ENCODE measurements at places on chromosomes 5 and 9.
A peak's percentile ranks its signal among the peaks of the same experiment; 100 is the strongest.

GRCh38 chr5:39016587-39017275 is 57.5 kb downstream of the RICTOR start:
- no peak for DNase-seq

GRCh38 chr9:112063151-112063550 is 111.9 kb downstream of the SUSD1 start:
- no peak for DNase-seq

DNA sequence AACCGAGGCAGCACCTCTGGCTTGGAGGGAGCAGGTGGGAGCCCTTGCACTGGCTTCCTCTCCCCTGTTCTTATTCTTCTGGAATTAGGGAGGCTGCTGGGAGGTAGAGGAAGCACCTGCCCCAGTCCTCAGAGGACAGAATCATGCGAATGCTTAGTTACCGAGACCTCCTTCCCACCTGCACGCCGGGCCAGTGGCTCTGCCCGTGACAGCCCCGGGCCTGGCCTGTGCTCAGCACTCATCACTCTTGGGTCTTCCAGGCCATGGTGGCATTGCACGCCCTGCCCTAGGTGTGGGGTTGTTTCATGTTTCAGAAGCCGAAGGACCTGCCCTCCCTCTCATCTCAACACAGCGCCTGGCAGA is 45.3 kb upstream of the NKD2 start:
- DNase-seq = peak; percentile 10

- DNase-seq = no peak
These were observed 10.4 kb downstream of the FPGS start for GRCh38 chr9:127812936-127813675.

- peak; percentile 84 for DNase-seq
These were observed 11.4 kb upstream of the DAB2IP start for GRCh38 chr9:121640076-121640475.

- no peak for DNase-seq
These were observed 227.8 kb upstream of the CDH9 start for GRCh38 chr5:27266184-27266583.

GRCh38 chr9:38263532-38263931 is 129.0 kb upstream of the ALDH1B1 start:
- no peak for DNase-seq

- no peak for DNase-seq
These were observed 394.2 kb downstream of the RASEF start for GRCh38 chr9:82668689-82669199.

DNA sequence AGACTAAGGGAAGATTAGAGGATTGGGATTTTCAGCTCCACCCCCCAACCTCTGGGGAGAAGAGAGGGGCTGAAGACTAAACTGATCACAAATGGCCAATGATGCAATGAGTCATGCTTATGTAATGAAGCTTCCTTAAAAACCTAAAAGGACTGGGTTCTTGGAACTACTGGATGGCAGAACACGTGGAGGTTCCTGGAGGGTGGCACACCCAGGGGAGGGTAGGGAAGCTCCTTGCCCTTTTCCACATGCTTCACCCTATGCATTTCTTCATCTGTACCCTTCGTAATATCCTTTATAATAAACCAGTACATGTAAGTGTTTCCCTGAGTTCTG is 48.6 kb downstream of the ARHGEF28 start:
- DNase-seq = no peak

- DNase-seq = no peak
These were observed 41.1 kb upstream of the DAP start for GRCh38 chr5:10801931-10802666.

DNA sequence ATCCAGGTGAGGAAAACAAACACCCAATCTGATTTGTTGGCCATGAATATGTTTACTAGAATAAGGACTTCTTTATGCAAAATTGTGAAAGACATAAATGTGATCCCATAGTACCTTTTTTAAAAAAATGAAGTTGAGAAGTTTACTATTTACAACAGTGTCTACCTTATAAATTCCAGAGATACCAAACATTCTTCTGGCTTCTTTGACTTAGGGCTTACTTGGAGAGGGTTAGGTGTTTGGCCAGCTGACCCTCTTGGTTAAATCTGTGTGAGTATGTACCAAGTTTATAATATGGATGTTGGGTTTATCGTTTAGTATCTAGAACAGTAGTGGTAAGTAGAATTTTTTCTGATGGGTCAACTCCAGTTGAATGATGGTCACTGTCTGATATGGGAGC is 212.3 kb downstream of the DOCK8 start:
- DNase-seq = no peak

DNA sequence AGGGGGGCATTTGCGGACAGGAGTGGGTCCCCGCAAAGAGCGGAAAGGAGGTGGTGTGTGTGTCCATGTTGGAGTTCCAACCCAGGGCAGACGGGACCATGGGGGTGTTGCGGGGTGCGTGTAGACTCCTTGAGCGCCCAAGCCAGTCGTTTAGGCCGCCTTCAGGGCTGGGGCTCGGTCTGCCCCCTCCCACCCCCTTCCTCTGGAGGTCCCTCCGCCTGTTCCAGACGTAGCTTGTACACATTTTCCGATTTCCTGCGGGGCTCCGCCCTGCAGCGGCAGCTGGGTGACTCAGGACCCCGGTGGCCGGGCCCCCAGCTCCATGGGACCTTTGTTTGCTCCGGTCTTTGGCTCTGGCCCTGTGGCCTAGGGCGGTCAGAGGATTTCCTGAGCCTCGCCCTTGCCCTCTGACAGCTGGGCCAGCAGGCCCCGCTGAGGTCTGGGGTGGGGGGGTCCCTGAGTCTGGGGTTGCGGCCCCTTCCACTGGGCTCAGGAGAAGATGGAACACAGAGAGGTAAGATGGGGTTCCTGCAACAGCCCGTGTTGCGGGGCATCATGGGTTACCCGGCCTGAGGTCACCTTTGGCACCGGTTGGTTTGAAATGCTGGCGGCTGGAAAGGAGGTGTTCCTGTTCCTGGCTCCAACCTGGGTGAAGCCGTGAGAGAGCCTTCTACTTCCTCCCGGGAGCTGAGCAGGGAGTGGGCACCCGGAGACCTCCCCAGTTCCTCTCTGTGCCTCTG is 1.5 kb downstream of the PKN3 start:
- DNase-seq = peak; percentile 70

DNA sequence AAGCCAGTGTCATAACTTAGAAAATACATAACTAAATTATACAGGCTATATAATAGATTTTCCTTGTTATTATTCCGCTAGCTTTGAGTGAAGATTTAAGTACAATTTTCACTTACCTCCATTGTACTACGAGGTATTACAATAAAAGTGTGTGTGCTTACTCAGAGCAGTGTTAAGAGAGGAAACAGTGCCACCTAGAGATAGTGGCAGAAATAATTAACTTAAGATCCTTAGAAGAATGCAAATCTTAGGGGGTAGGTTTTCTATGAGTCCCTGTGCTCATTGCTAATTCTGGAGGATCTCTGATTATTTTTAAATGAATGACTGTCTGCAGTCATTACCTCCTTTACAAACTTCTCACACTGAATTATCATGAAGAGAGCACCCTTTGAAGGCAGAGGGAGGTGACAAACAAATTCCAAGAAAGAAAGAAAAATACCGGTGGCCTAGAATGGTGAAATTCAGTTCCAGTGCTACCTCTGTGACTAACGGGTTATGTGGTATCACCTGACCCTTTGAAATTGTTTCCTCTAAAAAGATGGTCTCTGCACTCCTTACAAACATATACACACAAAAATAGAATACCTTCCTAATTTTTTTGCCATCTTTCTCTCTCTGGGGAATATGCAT is 379.8 kb downstream of the TRIM36 start:
- DNase-seq = no peak

GRCh38 chr9:80831751-80832150 is 857.6 kb downstream of the TLE1 start:
- DNase-seq = no peak

- DNase-seq = no peak
These were observed 521.7 kb upstream of the CLINT1 start for GRCh38 chr5:158380661-158381060.

GRCh38 chr9:132804576-132805295 is 73.3 kb downstream of the AK8 start:
- no peak for DNase-seq

DNA sequence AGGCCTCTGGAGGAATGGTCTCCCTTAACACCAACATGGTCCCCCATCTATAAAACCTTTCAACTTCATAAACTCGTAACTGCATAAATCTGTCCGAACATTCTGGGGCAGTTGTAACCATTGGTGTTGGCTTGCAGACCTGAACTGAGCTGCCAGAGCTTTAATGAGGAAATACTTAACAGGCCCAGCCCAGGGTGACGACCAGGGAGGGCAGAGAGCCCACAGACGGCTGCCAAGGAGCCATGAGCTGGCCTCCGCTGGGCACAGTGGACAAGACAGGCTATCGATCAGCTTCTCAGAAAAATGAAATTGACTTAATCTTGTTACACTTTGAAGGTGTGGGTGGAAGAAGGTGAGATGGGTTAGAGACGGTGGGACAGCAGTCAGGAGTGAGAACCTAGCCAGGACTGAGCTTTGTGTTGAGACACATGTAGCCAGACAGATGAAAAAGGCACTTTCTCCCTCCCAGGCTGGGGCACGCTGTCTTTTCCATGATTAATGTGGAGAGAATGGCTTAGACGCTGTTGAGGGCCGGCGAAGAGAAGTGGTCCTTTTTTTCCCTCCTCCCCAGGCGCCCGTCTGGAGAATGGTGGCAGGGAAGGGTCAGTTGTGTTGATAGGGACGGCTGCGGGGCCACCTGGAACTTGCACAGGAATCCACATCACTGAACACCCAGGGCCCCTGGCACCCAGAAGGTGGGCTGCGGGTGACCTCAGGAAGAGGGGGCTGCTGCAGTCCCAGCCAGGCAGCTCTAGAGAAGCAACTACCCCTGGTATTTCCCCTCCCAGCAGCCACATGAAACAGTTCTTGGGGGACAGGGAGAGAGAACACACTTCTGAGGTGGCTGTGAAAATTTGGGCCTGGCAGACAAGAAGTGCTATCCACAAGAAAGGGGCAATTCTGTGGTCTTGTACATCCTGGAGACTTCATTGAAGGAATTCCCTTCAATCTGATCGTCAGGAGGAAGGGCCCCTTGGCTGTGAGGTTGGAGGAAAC is 27.3 kb upstream of the TCOF1 start:
- no peak for DNase-seq

DNA sequence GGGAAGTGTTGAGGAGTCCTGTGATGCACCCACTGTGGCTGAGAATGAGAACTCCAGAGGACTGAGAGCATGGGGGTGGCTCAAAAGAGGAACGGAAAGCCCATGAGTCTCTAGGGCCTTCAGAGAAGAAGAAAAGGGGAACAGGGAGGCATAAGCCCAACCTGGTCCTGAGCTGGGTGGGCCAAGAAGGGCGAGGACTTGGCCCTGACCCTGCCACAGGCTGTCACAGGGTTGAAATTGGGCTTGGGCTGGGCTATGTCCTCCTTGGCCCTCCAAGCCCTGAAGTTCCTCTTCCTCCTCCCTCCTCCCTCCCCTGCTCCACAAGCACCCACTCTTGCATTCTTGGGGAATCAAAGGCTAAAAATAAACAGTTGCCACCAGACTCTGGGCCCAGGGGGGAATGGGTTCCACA is 49.3 kb upstream of the PPARGC1B start:
- DNase-seq = no peak

DNA sequence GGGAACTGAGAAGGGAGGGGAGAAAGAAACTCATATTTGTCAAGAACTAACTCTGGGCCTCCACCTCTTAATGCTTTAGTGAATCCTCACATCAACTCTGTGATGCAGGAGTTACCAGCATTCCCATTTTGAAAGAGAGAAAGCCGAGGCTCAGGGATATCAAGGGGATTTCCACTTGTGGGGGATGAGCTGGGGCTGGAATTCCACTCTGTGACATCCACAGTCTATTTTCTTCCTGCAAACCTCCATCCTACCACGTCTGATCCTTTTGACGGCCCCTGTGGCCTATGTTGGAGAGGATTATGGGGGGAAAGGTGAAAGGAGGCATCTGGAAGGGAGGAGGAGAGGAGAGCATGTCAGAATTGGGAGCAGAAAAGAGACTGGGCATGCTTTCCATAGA is 9.0 kb downstream of the LCP2 start:
- DNase-seq = no peak

DNA sequence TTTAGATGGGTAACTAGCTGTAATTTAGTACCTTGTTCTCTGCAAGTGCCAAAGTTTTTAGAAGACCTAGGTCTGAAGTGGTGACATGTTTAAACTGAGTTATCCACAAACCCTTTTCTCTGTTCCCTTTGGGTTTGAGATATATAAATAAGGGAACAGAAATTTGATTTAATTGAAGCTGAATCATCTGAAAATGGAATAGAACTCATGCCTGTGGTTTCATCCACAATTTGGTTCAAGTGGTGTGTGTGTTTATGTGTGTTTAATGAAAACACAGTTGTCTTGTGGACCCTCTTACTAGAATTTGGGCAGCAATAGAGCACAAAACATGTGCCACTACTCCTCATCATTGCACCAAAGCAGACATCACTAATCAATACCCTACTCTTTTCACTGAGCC is 216.9 kb downstream of the GLIS3 start:
- DNase-seq = no peak

GRCh38 chr9:125931211-125931610 is 184.0 kb downstream of the PBX3 start:
- DNase-seq = no peak

GRCh38 chr9:3857673-3858072 is 331.9 kb upstream of the RFX3 start:
- DNase-seq = no peak

GRCh38 chr5:83767409-83767992 is 46.8 kb upstream of the HAPLN1 start:
- DNase-seq = no peak

DNA sequence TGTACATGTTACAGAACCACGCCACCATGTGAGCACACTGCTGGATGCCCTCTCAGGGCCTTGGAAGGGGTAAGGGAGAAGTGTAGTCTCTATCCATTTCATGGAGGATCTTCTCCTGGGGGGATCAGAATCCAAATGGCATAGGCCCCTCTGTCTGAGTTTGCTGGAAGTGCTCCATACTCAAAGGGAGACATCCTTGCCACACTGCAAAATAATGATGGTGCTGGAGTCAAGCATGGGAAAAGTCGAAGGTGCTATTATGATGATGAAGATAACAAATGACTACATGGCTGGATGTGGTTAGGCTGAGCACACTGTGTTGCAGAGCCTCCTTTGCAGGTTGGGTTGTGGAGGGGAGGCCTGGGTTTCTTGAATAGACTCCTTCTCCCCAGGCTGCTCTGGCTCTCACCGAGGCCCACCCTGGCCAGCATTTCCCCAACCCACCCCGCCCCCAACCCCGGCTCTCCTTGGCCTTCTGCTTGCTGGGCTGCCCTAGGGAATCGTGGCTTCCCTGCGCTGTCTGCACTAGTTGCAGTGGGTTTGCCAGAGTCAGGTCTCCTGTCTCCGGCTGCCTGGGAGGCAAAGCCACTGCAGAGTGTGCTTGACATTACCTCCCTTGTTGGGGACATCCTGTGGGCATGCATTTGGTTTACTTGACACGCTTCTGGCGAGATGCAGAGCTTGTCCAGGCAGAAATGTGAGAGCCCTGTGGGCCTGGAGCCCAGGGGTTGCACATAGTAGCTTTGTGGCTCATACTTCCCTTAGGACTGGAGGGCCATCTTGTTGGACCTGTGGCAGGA is 3.0 kb downstream of the MVB12B start:
- no peak for DNase-seq
